ENCODE measurements at places on chromosomes 7 and 10.
A peak's percentile ranks its signal among the peaks of the same experiment; 100 is the strongest.

GRCh38 chr10:22606164-22606614 lies 108.2 kb downstream of the PIP4K2A start:
- DNase-seq, result peak; percentile 69

DNA sequence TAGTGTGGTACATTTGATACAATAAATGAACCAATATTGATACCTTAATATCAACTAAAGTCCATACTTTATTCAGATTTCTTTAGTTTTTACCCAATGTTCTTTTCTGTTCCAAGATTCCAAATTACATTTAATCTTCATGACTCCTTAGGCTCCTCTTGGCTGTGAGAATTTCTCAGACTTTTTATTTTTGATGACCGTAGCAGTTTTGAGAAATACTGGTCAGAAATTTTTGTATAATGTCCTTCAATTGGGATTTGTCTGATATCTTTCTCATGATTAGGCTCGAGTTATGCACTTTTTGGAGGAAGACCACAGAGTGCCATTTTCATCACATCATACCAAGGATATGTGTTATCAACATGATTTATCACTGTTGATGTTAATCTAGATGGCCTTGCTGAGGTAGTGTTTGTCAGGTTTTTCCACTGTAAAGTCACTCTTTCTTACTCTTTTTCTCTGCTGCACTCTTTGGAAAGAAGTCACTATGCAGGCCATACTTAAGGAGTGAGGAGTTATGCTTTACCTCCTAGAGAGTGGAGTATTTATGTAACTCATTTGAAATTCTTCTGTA lies 12.9 kb upstream of the ENTPD1 start:
- DNase-seq, result no peak

GRCh38 chr10:8379906-8380832 lies 325.7 kb downstream of the GATA3 start:
- no peak for DNase-seq

- no peak for DNase-seq
Observed at GRCh38 chr10:79004311-79004710, 64.5 kb upstream of the ZMIZ1 start.

DNA sequence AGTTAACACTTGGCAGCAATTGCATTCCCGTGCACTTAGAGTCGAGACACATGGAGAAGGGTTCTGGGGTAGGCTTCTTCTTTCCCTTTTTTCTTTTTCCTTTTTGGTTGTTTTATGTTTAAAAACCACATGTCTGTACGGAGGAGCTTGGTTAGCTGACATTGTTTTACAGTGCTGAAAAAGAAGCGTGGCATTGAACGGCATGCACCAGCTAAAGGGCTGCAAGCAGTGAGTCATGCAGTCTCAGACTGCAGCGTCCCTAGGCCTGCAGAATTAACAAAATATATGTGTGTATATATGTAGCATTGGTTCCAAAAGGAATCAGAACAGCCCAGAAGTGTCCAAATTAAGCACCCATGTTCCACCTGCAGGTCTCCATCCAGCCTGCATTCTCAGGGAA lies 211.0 kb downstream of the TCF7L2 start:
- no peak for DNase-seq

All from suppressor macrophage treated with lipopolysaccharide for 1 hour (primary cell).